Activated T-cell treated with anti-CD3 and anti-CD28 coated beads for 48 hours (primary cell): ENCODE measurements at places on chromosomes 3 and 15.

- no peak for DNase-seq
Measured at GRCh38 chr3:89957451-89957850, 850.0 kb downstream of the EPHA3 start.

DNA sequence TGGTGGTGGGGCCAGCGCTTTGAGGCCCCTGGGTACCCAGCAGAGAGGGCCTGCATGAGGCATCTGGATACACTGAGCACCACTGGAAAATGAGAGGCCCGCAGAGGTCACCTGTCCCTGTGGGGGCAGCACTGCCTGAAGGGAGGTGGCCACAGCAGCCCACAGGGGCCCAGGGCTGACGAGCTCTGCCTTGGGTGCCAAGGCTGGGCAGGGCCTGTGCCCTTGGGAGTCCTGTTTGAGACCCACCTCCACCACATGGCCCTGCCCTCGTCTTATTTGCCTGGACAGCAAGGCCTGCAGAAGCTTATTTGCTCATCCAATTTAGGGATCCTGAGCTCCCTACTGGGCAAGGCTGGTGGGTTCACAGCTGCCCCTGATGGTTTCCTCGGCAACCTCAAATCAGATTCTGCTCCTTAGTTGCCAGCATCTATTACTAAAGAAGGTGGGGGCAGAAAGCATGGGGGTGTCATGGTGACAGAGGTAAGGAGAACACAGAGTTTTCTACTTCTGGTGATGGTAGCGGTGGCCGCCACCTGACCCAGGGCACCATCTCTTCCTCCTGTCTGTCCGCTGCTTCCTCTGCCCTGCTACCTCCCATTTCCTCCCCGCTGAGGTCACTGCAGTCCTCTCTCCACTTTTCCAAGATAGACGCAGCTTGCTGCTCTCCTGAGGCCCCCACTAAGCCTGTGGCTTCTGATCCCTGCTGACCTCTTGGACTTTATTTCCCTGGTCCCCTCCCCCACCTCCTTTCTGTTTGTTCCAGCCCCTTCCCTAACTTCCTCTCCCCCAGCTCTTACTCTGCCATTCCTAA lies 62.9 kb downstream of the HMCES start:
- no peak for DNase-seq

- DNase-seq = no peak
Measured at GRCh38 chr3:47849699-47850563, 47.0 kb downstream of the DHX30 start.

- DNase-seq = no peak
Measured at GRCh38 chr3:37580237-37580636, 281.4 kb upstream of the CTDSPL start.

DNA sequence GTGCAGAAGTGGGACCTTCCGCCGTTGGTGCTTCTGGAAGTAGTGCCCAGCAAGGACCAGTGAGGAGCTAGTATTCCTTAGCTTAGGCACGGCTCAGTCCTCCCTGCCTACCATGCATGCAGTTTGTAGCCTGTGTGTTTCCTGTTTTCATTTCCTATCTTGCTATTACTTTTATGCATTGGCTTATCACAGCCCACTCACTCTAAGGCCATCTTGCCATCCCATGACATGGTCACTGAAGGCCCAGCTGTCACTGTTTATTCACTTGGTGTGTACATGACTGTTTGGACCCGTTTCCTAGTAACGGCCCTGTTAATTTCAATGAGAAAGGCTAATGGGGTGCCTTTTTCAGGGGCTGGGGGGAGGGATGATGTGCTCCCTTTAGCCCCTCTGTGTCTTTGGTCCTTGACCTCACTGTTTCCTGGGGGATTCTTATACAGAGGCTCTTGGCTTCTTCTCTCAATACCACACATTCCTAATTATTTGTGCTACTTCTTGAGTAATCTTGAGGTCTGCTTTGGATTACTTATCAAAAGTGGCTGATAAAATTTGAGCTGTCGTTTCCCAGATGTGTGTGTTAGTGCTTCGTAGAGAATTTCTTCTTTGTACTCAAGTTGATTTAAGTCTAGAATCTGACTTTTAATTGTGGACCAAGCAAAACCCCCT lies 24.5 kb upstream of the TRAK1 start:
- no peak for DNase-seq

DNA sequence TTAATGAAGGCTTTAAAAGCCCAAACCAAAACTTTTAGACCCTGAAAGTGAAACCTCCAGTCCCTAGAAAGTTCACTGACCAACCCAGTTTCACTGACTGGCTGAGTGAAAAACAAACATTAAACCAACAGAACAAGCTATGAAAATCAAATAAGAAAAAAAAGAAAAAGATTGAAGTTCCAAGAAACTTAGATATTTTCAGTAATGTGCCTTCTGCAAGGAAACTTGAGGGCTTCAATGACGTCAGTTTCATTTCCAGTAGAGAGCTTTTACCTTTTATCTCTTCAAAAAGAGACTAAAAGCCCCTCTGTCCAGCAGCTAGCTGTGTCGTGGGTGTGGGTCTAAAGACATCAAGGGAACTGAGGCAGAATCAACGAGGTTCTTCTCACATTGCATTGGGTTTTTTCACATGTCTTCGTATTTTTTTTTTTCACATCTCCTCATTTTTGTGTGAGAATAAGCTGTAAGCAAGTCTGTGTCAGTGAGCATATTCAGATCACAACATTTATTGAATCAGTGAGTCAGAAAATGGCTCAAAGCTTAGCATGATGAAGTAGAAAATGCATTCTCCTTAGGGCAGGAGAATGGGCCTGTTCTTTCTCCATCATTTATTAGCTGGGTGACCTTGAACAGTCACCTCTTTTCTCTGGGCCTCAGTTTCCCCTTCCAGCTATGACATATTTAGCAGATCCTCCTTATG lies 54.8 kb upstream of the BCL6 start:
- DNase-seq = no peak

- DNase-seq = no peak
Measured at GRCh38 chr15:29433507-29434248, 164.1 kb upstream of the NSMCE3 start.
